ENCODE measurements at places on chromosomes 12 and 14.

DNA sequence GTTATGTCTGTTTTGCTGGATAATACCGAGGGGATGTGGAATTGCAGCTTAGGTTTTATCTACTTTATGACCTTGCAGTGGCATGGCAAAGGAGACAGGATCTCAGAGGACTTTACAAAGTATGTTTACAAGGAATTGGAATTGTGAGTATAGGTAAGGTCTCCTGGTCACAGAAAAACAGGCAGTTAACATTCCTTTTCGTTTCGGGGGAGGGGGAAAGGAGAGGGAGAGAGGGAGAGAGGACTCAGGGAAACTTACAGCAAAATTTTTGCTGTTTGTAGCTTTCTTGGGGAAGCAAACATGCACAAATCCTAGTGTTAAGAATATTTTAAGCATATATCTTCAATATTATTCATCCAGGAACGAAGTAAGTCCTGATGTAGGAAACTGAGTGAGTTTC is 590.5 kb upstream of the LRFN5 start:
- peak; percentile 3 for DNase-seq

DNA sequence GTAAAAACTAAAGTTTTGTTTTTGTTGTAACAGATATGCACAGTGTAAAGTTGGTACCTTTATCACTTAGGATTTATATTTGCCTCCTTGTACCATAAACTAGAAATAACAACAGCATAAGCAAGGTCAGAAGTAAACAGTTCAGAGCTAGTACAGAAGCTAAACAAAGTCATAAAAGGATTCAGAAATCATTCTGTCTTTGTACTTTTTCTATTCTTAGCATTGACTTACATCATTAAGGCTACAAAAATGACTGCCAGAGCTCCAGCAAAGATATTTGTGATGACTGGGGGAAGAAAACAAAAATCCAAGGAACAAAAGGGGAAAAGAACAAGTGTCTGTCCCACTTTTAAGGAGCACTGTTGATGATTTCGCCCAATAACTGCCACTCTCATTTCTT is 347.2 kb downstream of the CCDC91 start:
- DNase-seq, result no peak

DNA sequence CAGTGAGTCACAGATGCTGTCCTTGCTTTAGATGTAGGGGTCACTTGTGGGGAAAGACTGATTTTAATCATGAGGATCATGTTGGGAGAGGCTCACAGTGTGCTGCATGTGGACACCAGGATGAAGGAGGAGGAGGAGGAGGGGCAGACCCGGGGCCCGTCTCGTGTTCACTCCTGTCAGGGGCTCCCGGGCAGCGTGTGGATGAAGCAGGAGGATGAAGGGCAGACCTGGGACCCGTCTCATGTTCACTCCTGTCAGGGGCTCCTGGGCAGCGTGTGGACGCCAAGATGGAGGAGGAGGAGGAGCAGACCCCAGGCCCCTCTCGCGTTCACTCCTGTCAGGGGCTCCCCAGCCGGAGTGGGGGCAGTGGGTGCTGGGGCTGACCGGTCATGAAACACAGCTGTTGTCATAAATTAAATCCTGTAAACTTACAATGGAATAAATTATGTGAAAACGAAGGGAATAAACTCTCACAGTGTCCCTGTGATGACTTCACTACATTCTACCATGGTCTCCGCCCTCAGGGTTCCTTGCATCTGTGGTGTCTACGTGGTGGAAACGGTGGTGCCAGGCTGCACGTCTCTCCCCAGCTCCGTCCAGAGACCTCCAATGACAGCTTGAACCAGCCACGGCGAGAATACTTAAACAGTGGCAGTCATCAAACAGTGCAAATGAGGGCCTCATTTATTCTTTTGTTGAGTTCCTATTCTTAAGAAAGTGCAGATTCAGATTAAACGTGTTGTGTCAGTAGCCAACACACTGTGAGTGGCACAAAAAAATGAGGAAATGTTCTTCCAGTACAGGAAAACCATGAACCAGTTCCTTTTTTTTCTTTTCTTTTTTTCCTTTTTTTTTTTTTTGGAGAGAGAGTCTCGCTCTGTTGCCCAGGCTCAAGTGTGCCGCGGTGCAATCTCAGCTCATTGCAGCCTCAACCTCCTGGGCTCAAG is 37.7 kb upstream of the SFSWAP start:
- DNase-seq, result no peak

DNA sequence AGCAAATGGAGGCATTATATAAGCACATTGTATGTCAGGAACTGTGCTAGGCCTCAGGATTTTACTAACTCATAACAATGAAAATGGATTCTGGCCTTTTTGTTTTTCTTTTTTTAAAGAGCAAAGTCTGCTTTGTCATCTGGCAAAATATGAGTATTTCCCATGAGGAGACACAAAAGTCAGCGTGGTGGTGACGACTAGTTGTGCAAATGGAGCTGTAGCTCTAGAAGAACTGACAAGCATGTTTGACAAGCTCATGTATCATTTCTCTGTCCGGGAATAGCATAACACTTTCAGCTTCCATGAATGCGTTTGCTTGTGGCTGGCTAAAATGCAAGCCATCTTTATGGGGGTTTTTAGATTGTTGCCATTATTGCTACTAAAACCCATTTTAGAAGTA is 127.8 kb downstream of the HELB start:
- no peak for DNase-seq

DNA sequence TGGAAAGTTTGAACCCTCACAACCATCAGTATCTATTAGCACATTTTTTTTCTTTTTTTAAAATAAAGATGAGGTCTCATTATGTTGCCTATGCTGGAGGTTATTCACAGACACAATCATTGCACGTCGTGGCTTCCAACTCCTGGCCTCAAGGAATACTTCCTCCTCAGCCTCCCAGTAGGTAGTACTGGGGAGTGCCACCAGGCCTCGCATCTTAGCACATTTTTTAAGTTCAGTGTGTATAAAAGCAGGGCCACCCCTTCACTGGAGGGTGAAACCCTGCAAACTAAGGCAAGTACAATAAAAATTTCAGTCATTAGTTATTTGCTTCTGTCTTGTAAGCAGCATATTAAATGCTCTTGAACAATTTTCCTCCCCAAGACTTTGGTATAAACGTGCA is 114.2 kb upstream of the SINHCAF start:
- DNase-seq, result no peak

DNA sequence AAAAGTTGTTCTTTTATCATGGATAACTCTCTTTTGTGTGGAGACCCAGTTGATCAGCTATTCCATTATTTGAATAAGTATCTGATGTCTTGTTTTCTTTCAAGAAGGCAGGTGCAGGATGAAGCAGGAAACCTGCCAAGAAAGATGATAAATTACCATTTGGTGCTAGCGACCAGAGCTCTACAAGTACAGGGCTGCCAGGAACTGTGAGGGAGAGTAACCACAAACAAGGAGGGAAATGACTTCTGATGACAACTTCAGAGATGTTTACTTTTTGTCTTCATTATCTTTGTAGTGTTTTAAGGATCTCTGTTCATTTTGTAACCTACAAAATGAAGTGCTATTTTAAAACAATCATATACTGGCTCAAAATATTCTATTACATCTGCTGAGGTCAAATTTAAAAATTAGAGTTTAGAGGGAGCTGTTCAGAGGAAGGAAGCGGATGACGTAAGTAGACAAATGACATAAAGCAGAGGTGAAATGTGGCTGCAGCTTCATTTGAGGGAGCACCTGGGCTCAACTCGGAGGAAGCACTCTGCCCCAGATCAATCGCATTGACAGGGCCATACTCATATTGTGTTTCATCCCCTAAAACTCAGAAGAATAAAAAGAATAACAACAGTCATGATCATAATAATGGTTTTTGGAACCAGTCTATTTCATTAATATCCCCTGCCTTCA is 226.8 kb downstream of the C12orf42 start:
- no peak for DNase-seq

Measured in Caco-2 (cell line).